Stimulated activated CD8-positive, alpha-beta memory T cell treated with anti-CD3 and anti-CD28 coated beads, Interleukin-12 subunit alpha, Interleukin-12 subunit beta, amount 100 ng/mL, for 4 hours (primary cell): ENCODE measurements at places on chromosomes 5 and 9.

DNA sequence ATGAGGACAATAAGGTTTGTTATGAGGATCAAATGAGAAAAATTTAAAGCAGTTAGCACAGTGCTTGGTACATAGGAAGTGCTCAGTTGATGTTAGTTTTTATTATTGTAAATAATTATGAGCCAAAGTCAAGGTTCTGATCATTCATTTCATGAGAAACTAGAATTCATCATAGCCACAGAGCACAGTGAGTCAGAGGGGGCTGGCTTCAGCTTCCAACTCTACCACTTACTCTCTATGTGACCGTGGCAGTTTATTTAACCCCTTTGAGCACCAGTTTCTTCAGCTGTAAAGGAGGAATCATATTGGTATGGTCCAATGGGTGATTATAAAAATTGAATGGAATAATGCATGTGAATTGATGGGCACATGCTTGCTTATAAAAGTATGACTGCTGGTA, 39.4 kb downstream of the KLHL3 start:
- DNase-seq: no peak

GRCh38 chr5:149583394-149583793, 2.1 kb downstream of the ARHGEF37 start:
- no peak for DNase-seq

DNA sequence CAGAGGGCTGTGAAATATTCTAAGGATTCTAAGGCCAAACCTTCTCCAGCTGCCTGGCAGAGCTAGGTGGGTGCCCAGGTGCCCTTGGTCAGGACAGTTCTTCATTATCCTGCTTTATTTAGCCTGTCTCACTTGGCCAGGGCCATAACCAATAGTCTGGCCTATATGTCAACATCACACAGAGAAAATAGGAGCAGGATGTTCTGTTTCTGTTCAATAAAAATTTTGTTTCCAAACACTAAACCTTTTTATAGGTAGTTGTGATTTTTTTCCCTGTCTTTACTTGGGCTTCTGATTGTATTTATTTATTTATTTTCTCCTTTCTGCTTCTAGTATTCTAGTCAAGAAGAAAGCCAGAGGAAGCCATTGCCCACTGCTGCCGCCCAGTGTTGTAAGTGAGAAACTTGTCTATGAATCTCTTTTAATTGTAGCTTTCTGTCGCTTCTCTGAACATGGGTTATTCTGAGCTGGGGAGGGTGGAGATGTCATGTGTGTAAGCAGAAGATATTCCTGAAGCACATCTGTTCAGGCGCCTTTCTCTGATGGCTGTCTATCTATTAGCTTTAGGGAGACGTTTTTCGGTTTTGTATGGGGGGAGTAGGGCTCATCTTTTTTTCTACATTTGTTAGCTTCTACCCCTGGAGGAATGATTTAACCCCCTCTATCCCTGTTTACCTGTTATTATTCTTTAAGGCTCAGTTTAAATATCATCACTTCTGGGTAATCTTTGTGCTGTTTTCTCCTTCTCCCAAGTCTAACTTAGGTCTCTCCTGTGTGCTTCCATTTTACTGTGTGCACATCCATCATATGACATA, 97.1 kb downstream of the UNC13B start:
- DNase-seq: no peak

- DNase-seq: no peak
These were observed 720.2 kb upstream of the C9orf72 start for GRCh38 chr9:28293369-28294090.

GRCh38 chr9:112945620-112946208, 55.0 kb upstream of the SLC46A2 start:
- no peak for DNase-seq

DNA sequence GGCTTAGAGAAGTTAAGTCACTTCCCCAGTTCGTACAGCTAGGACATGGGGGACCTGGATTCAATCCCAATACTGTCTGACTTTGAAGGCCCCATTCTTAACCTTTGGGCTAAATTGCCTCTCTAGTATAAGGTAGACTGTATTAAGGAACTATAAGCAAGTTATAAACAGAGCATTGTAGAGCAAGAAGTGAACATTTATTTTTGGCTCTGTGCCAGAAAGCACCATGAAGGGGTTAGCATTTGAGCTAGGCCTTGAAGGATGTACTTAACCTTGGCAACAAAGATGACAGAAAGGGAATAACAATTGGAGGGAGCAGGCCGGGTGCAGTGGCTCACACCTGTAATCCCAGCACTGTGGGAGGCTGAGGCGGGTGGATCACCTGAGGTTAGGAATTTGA, 32.8 kb downstream of the GALNT10 start:
- DNase-seq: no peak

DNA sequence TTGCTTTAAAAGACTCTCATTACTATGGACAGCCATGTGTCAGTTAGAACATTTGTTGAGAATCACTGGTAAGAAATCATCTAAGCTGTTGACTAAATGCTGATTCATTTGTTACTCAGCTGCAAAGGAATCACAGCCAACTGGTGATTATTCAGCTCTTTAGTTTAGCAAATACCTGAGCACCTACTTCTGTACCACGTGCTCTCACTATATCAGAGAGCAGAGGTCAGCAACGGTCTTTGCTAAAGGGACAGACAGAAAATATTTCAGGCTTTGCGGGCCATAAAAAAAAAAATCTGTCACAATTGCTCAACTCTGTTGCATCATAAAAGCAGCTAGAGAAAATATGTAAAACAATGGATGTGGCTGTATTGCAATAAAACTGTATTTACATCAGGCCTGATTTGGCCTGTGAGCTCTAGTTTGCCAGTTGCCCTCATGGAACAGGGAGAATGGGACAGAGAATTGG, 377.6 kb downstream of the DNAH5 start:
- DNase-seq: no peak

DNA sequence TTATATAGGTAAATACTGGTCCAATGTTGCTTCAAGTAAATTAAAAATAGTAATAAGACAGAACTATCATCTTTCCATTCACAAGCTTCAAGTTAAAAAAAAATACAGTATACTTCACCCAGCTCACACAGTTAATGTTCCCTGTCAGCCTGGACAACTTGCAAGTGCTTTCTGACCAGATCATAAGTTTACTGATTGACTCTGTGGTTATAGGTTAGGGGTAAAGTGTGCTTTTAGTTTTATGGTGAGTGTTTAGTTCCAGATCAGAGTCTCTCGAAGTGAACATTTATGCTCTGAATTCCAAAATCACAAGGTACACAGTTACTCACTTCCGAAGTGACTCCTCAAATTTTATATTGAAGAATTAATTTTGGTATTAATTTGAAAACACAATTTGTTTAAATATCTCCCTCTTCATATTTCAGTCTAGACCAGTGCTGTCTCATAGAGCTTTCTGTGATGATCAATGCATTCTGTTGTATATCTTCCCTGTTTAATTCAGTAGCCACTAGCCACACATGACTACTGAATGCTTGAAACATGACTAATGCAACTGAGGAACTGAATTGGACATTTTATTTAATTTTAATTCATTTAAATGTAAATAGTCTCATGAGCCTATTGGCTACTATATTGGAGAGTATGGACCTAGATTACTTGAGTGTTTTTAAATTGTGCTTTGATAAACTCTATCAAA, 90.7 kb downstream of the MEF2C start:
- DNase-seq: no peak

- DNase-seq: no peak
These were observed 4.0 kb downstream of the ENC1 start for GRCh38 chr5:74636552-74636951.

DNA sequence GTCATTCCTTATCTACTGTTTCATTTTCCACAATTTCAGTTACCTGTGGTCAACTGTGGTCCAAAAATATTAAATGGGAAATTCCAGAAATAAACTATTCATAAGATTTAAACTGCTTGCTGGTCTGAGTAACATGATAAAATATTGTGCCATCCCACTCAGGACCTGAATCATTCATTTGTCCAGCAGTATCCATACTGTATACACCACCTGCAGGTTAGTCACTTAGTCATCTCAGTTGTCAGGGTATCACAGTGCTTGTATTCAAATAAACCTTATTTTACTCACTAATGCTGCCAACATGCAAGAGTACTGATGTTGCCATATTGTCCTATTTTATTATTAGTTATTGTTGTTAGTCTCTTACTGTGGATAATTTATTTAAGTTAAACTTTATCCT, 139.7 kb downstream of the FBXO4 start:
- no peak for DNase-seq

GRCh38 chr5:100841358-100842076, 61.6 kb downstream of the ST8SIA4 start:
- no peak for DNase-seq

GRCh38 chr9:3916984-3917383, 382.9 kb downstream of the GLIS3 start:
- no peak for DNase-seq
